ENCODE measurements at places on chromosomes 5 and 9.

DNA sequence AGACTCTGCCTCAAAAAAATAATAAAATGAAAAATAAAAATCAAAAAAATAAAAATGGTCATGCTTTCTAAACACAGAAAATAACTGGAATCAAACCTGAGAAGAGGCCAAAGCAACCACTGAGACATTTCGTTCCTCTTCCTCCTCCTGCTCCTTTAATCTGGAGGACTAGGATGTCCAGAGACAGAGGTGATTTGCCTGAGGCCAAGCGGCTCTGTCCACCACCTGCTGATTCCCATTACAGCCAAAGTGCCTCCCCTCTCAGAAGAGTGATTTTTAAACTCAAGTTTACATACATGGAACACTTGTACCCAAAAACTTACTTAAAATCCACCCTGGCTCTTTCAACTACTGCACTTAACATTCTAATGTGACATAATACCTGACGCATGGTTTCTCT is 65.6 kb downstream of the TLE1 start:
- DNase-seq: no peak

DNA sequence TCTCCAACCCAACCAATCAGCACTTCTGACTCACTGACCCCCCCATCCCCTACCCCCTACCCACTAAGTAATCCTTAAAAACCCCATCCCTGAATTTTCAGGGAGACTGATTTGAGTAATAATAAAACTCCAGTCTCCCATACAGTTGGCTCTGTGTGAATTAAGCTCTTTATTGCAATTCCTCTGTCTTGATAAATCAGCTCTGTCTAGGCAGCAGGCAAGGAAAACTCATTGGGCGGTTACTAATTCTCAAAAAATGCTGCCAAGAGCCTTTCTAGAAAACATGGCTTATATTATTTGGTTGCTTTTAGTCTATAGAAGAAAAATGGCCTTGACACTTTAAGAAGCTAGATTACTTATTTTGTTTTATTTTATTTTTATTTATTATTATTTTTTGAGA is 131.7 kb downstream of the SUSD1 start:
- no peak for DNase-seq

DNA sequence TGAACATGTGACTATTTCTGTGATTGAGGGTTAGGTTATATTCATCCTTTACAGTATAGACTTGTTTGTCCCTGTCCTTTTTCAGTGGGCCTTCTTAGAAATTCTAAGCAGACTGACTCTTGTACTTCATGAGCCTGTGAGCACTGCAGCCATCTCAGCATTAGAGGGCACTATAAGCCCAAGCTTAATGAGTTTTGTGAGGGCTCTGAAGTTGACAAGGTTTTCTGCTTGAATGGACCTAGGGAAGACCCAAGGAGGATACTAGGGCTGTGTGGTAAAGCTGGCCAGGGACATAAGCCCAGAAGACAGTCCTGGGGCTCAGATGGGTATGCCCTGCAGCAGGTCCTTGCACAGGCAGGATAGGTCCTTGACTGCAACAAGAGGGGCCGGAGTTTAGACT is 126.5 kb downstream of the MRPS30 start:
- DNase-seq: no peak

- peak; percentile 38 for DNase-seq
These were observed 190.6 kb upstream of the MSX2 start for GRCh38 chr5:174533751-174534241.

DNA sequence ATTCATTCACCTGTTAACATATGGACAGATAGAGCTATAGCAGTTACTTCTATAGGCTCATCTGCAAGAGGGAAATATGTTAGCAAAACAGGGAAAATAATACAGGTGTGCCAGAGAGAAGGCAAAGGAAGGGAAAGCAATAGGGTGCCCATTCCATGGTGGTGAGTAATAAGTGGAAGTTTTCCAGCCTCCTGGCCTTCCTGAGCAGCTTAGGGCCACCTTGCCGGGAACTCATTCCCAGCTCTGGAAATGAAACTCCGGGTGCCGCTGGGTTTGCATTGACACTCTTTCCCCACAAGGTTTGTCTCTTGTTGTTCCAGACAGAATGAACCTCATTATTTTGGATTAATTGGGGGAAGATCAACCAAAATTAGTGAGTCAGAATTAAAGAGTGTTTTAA is 58.4 kb downstream of the SLC1A3 start:
- DNase-seq: no peak

DNA sequence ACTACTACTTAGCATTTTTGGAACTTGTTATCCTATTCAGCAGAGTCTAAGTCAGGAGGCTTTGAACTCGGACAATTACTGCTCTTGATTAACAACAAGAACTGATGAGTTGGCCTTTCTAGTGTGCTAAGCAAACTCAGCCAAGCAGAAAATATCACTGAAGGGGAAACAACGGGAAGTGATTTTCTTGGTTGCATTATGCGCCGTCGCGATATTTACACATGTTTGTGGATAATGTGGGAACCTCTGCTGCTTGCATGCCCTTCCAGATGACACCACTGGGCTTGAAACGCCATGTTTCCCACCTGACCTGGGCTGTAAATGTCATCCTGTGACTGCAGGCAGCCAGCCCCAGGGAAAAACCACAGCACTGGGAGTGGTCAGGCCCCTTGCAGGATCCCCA is 205.5 kb downstream of the PAX5 start:
- no peak for DNase-seq
